ENCODE measurements at places on chromosomes 3 and 15. TPM values are rescaled to one million over a fixed set of nuclear protein-coding genes. Genes with fewer than 3 reads are reported as not detected.

DNA sequence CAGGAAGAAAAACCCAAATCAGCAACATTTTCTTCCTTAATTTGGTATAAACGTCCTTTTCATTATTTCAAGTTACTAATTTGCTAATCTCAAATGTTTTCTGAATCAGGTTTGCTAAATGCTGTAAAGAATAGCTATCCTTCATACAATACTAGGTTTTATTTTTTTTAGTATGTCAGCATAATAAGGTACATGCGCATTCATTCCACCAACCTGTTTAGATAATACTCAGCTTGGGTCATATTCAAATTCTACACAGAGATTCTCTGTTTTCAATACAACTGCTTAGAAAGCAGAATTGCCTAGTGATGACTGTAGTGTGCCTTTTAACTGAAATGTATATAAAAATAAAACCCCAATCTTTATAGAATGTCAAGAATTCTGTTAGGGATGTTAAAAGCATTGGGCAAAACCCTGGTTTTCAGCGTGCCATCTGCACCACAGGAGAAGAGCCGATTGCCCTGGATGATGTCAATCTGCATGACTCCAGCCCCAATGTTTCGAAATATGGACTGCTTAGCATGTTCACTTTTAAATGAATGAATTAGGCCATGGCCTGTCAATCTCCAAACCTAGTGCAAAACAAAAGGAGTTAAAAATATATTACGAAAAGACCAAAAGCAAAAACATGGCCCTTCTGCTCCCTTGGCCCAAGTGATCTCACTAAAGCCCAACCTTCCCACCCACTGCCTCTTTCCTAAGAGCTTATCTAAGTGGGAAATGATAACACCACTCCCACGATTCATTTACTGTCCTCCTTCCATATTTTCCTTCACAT lies 107.4 kb downstream of the GLDN start:
- no peak for DNase-seq

BFSP2 gene
- not detected for total RNA-seq

SNRPN gene
- 345 TPM for total RNA-seq

- no peak for DNase-seq
Observed at GRCh38 chr15:96307856-96308394, 22.6 kb upstream of the NR2F2 start.

RASL12 gene
- total RNA-seq: 63.2 TPM

GJD2 gene
- 5.0 TPM for total RNA-seq

DNA sequence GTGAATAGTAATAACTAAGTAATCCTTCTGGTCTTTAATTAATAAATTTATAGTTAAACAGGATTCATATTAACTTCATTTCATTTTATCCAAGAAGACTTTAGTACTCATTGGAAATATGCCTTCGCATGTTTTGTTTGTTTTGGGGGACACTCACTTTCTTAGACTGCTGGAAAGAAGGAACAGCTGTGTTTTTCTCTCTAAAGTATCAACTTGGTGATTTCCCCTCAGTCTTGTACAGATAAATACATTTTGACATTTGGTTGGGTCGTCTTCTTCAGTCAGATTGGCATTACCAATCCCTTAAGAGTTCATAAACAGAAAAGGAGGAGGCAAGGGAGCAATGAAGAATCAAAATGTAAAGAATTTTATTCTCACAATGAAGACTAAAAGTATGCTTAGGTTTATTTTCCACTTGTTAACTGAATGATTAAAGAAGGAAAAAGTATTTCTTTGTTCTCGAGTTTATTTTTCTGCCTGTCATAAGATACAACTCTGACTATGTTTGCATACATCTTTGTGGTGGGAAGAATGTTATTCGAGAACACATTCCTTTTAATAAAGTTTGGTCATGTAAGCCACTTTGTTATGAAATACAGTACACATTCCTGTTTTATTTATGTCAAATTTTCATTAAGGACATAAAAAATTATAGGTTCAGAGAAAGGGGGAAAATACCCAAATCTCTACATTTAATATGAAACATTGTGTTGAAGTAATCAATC lies 140.2 kb downstream of the GMNC start:
- no peak for DNase-seq

GRCh38 chr15:59013246-59013873 lies 25.9 kb downstream of the RNF111 start:
- DNase-seq: no peak
